NCI-H1436 treated with DMSO at 0.1 percent for 48 hours (cell line): ENCODE measurements at places on chromosomes 4 and X.

DNA sequence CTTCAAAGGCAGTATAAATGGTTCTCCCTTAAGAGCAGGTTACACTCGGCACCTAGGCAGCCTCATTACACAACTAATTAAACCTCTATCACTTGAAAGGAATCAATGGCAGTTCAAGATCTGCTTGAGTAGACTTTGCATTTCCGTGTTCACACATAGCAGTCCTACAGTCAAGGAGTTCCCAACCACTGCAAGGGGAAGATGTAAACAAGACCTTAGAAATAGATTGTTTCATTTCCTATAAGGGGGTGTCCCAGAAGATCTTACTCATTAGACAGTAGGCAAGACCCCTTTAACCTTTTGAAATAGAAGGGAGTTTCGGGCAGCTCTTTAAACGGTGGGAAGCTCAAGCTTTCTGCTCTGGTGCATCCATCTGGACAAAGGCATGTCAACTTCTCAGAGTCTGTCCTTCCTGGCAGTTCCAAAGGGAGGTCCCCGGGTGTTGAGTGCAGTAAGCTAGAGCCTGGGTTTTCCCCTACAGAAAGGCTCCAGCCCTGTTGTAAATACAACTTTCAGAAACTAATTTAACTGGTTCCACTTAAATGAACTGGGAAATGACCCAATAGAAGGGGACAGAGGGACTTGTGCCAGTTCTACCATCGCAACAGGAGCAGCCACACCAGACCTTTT, 150.8 kb downstream of the RBMX2 start:
- DNase-seq = no peak

DNA sequence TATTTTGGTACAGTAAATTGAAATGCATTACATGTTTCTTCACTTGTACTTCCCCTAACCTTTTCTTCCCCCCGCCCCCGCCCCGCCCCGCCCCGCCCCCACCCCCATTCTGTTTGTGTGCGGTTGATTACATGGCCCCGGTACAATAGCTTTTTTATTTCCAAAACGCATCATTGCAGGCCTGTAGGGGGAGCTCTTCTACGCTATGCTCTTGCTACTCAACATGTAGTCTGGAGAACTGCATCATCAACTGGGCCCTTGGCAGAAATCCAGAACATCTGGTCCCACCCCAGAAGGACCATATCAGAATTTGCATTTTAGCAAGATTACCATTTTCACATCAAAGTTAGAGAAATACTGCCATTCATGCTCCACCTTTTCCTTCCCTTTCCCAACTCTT, 333.3 kb upstream of the DDX53 start:
- DNase-seq = no peak

GRCh38 chr4:81723927-81724587, 252.3 kb upstream of the RASGEF1B start:
- DNase-seq = peak; percentile 4

- no peak for DNase-seq
Observed at GRCh38 chr4:120520761-120521160, 401.8 kb downstream of the PRDM5 start.

DNA sequence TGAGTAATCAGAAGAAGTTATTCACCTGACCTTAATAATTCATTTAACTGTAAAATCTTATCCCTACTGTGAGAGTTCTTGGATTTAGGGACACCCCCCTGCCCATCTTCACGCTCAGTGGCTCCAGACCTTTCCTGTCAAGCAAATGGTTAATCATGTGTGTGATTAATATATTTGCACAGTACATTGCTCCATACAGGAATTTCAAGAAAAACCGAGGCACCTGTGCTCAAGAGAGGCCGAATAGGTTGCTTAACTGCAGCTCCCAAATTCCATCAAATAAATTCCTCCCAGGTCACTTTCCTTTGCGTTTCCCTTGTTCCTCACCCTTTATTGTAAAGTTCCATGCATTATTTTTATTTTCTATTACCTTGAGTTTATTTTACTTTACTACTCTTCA, 119.5 kb downstream of the STOX2 start:
- no peak for DNase-seq

GRCh38 chrX:56783450-56783831, 54.4 kb downstream of the NBDY start:
- no peak for DNase-seq

DNA sequence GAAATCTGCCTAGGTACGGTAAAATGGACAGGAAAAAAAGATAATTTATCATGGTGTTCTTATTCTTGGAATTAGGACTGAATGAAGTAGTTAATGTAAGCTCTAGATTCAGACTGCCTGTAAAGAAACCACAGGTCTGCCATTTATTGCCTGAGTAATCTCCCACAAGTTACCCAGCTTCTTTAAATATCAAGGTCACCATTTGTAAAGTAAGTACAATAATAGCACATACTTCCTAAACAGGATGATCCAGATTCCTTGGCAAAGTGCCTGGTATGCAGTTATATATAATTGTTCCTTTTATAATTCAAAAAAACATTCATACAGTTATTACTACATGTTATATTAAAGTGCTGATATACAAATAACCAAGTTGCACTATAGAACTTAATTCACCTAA, 368.6 kb downstream of the HNRNPD start:
- DNase-seq = no peak

GRCh38 chrX:150094375-150094774, 156.1 kb upstream of the EOLA2 start:
- DNase-seq = no peak

GRCh38 chr4:110175634-110176033, 22.8 kb downstream of the ELOVL6 start:
- DNase-seq = no peak

DNA sequence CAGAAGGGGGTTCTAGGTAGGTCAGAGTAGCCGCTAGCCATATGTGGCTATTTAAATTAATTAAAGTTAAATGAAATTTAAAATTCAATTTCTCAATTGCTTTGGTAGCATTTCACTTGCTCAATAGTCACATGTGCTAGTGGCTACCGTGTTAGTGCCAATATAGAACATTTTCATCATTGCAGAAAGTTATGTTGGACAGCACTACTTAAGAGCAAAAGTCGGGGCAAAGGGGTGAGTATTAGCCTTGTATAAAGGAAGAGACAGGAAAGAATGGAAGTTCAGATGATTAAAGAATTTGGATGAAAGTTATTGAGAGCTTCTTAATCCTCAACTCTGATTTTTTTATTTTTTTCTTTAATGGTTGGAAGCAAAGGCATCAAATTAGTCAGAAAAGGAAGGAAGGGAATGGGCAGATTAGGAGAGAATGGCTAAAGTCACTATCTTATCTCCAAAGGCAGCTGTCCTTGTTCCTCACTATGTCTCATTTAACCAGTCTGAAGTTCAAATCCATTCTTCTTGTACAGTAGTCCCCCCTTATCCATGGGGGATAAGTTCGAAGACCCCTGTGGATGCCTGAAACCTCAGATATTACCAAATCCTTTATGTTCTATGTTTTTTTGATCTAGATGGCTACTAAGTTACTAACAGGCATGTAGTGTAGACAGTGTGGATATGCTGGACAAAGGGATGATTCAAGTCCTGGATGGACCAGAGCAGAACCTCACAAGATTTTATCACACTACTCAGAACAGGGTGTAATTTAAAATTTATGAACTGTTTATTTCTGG, 22.9 kb downstream of the OCIAD1 start:
- DNase-seq = no peak

DNA sequence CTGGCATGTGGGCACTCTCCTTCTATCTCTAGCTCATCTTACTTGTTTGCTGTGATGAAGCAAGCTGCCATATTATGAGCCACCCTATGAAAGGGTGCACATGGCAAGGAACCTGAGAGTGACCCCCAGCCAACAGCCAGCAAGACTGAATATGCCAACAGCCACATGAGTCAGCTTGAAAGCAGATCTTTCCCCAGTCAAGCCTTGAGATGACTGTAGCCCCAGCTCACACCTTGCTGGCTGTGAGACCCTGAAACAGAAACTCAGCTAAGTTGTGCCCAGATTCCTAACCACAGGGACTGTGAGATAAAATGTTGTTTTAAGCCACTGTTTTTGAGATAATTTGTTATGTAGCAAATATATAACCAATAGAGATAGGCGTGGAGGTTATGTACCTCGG, 36.2 kb downstream of the KDM5C start:
- DNase-seq = no peak

GRCh38 chr4:152494020-152494419, 41.9 kb downstream of the FBXW7 start:
- no peak for DNase-seq

- peak; percentile 10 for DNase-seq
Observed at GRCh38 chr4:177371461-177371860, 61.8 kb downstream of the NEIL3 start.

DNA sequence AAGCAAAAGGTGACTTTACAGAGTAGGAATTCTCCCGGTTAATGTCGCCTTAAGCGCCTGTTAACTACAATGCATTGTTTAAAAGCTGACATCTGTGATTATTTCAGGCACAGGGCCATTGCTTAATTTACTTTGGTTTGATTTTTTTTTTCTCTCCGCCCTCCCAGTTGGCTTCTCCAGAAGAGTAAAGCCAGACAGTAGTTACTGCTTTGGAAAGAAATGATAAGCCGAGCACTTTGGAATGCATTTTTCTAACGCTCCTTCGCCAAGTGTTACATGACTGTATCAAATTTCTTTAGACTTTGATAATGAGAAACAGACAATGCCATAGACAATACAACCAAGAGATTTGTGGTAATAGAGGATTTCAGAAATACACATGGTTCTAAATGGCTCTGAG, 383.0 kb upstream of the TENM3 start:
- DNase-seq = no peak

GRCh38 chr4:74632634-74633033, 161.7 kb downstream of the BTC start:
- DNase-seq = no peak

DNA sequence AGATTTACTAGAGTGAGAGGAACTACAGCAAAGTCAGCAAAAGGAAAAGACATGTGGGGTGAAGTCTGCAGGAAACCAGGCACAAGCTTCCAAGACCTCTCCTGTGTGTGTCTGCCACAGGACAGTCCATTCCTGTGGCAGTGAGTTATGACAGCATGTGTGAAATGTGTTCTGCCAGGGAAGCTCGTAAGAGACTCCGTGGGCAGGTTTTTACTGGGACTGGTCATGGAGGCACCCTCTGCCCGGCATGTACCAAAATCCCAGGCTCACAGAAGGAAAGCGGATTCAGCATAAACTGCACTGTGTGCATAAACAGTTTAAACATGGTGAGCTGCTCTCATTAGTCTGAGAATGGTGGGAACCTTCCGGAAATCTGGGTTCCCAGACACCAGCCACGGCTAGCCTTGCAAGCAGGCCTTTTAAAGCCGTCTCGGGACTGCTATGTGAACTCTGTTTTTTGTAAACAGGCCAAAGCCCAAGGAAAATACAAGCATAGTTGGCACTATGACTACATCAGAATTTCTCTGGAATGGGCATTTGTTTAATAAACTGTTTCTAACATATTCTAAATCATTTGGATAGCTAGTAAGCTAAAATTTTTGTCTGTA, 288.5 kb downstream of the TENM3 start:
- no peak for DNase-seq

- DNase-seq = no peak
Observed at GRCh38 chr4:138494931-138495330, 252.8 kb upstream of the SLC7A11 start.

- no peak for DNase-seq
Observed at GRCh38 chr4:133127500-133127899, 21.6 kb upstream of the PCDH10 start.

GRCh38 chr4:73822389-73822788, 14.1 kb upstream of the CXCL6 start:
- no peak for DNase-seq

- no peak for DNase-seq
Observed at GRCh38 chrX:134625315-134625718, 33.0 kb downstream of the PLAC1 start.

DNA sequence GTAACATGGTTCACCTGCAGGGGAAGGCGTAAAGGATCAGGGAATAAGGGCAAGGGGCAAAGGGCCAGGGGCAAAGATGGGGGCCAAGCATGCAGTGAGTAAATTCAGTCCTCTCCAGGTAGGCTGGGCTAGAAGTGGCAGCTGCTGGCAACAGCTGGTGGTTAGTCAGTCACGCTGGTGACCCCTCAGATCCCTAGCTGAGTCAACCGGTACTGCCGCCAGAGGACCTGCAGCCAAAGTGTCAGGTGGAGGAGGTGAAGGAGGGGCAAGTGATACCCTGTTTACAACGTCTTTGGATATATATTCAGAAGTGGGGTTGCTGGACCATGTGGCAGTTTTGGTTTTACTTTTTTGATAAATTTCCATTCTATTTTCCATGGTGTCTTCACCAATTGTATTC, 24.6 kb upstream of the NAP1L2 start:
- DNase-seq = no peak

GRCh38 chr4:115126491-115126890, 13.1 kb upstream of the NDST4 start:
- no peak for DNase-seq

GRCh38 chr4:8664976-8665375, 72.4 kb downstream of the CPZ start:
- DNase-seq = no peak

GRCh38 chrX:63281465-63281864, 69.7 kb downstream of the SPIN4 start:
- no peak for DNase-seq

- no peak for DNase-seq
Observed at GRCh38 chr4:87399148-87399547, 8.2 kb upstream of the HSD17B11 start.

GRCh38 chr4:15162465-15163283, 160.4 kb downstream of the CPEB2 start:
- no peak for DNase-seq

- DNase-seq = no peak
Observed at GRCh38 chr4:124915073-124915472, 202.5 kb upstream of the ANKRD50 start.

DNA sequence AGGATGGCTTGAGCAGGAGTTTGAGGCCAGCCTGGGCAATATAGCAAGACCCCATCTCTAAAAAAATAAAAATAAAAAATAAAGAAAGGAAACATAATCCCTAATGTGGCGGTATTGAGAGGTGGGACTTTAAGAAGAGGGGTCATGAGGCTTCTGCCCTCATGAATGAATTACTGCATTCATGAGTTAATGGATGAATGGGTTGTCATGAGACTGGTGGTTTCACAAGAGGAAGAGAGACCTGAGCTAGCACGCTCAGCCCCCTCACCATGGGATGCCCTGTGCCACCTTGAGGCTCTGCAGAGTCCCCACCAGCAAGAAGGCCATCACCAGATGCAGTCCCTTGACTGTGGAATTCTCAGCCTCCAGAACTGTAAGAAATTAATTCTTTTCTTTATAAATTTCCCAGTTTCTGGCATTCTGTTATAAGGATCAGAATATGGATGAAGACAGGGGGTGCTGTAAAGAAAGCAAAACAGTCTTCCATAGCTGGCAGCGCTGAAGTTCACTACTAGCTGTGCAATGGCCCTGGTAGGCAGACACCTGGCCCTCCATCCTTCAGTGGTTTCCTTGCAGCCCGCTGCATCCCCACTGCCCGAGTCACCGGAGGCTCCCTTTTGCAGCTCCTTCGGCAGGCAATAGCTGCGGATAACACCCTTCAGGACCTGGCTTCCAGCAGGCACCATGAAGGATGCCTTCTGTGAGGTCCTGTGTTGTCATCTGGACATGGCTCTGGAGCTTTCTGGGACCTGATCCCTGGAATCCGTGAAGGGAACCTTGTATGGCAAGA, 44.8 kb upstream of the NSG1 start:
- no peak for DNase-seq
